Epithelial cell of umbilical artery (primary cell): ENCODE measurements at places on chromosomes 7 and 10. TPM values are rescaled to one million over a fixed set of nuclear protein-coding genes. Genes with fewer than 3 reads are reported as not detected.

ANKRD7 gene
- 0.97 and 2.0 TPM in 2 replicates for total RNA-seq

EPHA1 gene
- not detected in 2 replicates for total RNA-seq

CLRN3 gene
- total RNA-seq: not detected in 2 replicates

BAIAP2L1 gene
- total RNA-seq: under 0.01 TPM in 1 of 2 replicates, not detected in the other

CCDC136 gene
- total RNA-seq: 1.6 and 3.8 TPM in 2 replicates

SH3PXD2A gene
- 2.1 and 2.3 TPM in 2 replicates for total RNA-seq

ATE1 gene
- 23.1 and 49.7 TPM in 2 replicates for total RNA-seq

ACBD5 gene
- total RNA-seq: 21.4 and 34.0 TPM in 2 replicates

NODAL gene
- not detected in 2 replicates for total RNA-seq

CYP3A7 gene
- not detected in 2 replicates for total RNA-seq

GFRA1 gene
- total RNA-seq: under 0.01 and 1.8 TPM in 2 replicates

RNF32 gene
- total RNA-seq: 0.15 and 0.32 TPM in 2 replicates

CHN2 gene
- total RNA-seq: under 0.01 TPM in 1 of 2 replicates, not detected in the other

NXPH1 gene
- not detected in 2 replicates for total RNA-seq

DCLRE1A gene
- total RNA-seq: 4.9 and 7.9 TPM in 2 replicates

MSMB gene
- total RNA-seq: not detected in 2 replicates

SCART1 gene
- total RNA-seq: 0.65 and 0.76 TPM in 2 replicates

SCIN gene
- total RNA-seq: 0.15 and 0.32 TPM in 2 replicates

STEAP2 gene
- total RNA-seq: 5.8 and 12.8 TPM in 2 replicates

UTF1 gene
- total RNA-seq: not detected in 2 replicates

MYL10 gene
- not detected in 2 replicates for total RNA-seq

MET gene
- total RNA-seq: 34.8 and 77.7 TPM in 2 replicates

LRRN3 gene
- total RNA-seq: 0.15 TPM in 1 of 2 replicates, not detected in the other

TMEM273 gene
- total RNA-seq: 2.6 and 9.7 TPM in 2 replicates

CCZ1B gene
- 61.4 and 65.9 TPM in 2 replicates for total RNA-seq

CPA1 gene
- total RNA-seq: not detected in 2 replicates

DYDC2 gene
- not detected in 2 replicates for total RNA-seq

ZNF775 gene
- total RNA-seq: 6.8 and 7.3 TPM in 2 replicates

SLC25A13 gene
- 27.3 and 27.8 TPM in 2 replicates for total RNA-seq

AGMO gene
- total RNA-seq: 1.3 and 8.2 TPM in 2 replicates

DENND2A gene
- 0.30 TPM in 1 of 2 replicates, not detected in the other for total RNA-seq

TRPV5 gene
- not detected in 2 replicates for total RNA-seq

ACTL6B gene
- total RNA-seq: not detected in 2 replicates

SH2D4B gene
- under 0.01 and 0.30 TPM in 2 replicates for total RNA-seq

GIMAP8 gene
- total RNA-seq: 77.3 and 104 TPM in 2 replicates

ITPRID1 gene
- total RNA-seq: not detected in 2 replicates

CCL24 gene
- total RNA-seq: not detected in 2 replicates

AASS gene
- 42.6 and 62.9 TPM in 2 replicates for total RNA-seq

OR2A7 gene
- 0.46 TPM in 1 of 2 replicates, not detected in the other for total RNA-seq

COX15 gene
- 37.7 and 54.6 TPM in 2 replicates for total RNA-seq

FBXL13 gene
- total RNA-seq: 3.2 and 4.4 TPM in 2 replicates

FMC1 gene
- 12.6 and 15.3 TPM in 2 replicates for total RNA-seq

C10orf143 gene
- total RNA-seq: 0.65 and 0.91 TPM in 2 replicates

ZSCAN21 gene
- 7.1 and 8.4 TPM in 2 replicates for total RNA-seq

PNLIPRP3 gene
- total RNA-seq: not detected in 2 replicates

NEUROG3 gene
- not detected in 2 replicates for total RNA-seq
